ENCODE measurements at places on chromosomes 2 and 18. TPM values are rescaled to one million over a fixed set of nuclear protein-coding genes. Genes with fewer than 3 reads are reported as not detected.

FBXO15 gene
- 0.96 TPM for total RNA-seq

CDH20 gene
- not detected for total RNA-seq

- DNase-seq = no peak
These were observed 493.1 kb downstream of the XIRP2 start for GRCh38 chr2:167381349-167381748.

GRCh38 chr2:120707816-120708215, 27.9 kb upstream of the GLI2 start:
- DNase-seq = peak; percentile 53

DNA sequence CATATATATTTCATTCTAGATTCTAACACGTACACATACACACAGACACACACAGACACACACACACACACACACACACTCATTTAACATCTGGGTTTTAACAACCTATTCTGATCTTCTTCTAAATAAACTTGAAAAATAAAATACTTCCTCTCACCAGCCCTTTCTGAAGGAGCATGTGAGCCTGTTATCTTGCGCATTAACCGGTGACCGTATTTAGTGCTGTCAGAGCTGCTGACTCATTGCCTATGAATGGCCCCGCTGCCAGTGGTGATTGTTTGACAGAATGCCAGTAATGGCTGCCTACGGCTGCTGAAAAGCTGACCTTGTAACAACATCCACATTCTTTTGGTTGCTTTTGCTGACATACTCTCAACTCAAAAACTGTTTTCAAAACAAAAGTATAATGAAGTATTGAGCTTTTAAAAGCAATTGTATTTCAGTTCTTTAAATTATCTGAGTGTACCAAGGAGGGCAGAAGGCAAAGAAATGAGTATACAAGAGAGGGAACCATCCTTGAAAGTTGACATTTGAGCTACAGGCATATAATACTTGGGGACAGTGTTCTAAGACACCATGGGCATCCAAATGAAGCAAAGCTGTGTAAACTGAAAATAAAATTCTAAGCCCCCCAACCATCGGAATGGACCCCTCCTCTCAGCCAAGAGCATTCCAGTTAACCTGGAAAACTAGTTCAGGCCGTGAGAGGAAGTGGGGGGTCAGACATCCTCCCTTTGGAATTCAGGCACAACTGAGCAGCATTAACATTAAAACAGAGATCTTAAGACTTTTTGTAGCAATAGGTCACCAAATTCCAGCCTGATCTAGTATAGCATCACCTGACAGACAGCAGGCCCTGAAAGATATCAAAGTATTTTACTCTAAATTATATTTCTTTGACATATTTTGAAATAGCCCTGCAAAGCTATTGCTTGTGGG, 50.2 kb upstream of the DTNA start:
- peak; percentile 90 for DNase-seq

DNA sequence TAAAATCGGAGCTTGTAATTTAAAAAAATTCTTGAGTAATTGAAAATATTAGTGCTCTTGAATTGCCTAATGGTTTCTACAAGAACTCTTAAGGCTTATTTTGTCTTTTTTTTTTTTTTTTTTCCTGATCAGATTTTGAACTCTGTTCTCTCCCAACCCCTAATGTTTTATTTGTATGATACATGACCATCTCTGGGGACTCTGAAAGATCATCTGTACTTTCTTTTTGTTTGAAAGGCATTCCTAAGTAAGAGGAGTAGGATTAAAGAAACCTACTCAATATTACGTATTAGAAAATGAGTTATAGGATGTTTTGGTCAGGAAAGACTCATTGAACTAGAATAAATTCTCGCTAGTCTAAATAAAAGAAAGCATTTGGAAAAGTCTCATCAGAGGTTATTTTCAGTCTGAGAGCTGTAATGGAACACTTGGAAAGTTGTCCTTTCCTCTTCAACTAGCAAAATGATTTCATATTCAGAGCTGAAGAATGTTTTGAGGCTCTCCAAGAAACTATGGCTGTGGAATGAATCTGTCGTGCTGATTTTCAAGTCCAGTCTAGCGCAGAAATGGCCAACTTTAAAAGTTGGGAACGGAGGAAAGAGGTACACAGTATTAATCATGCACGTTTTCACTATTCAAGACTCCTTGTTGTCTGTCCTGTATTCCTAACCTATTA, 182.7 kb downstream of the PRPF40A start:
- no peak for DNase-seq

DNA sequence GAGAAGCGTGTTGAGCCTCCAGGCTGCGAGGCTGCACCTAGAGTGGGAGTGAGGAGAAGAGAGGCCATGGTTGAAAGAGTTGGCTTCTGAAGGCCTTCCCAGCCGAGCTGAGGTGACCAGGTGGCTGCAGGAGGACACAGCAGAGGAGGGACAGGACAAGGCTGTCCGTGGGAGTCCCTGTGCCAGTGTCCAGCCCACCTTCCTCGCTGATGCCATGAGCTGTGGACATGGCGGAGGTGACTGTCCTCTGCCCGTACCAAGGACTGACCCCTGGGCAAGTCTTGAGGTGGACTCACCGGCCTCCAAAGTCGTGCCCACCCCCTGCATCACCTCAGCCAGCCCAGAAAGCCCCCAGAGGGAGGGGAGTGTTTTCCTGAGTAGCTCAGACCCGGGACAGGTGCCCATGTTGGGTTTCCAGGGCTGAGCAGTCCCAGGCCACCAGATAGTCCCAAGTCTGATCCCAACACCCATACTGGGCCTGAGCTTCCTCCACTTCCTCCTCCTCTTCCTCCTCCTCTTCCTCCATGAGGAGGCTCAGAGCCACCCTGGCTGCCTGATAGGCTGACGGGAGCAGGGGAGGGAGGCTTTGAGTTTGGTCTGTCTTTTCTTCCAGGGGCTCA, 43.0 kb upstream of the FOSL2 start:
- DNase-seq = no peak
